Right renal cortex interstitium (tissue), 3 donors: ENCODE measurements at places on chromosomes 12 and 14. TPM values are rescaled to one million over a fixed set of nuclear protein-coding genes. Genes with fewer than 3 reads are reported as not detected.

CHPT1 gene
- 40.2 TPM for polyA plus RNA-seq

BCL11B gene
- polyA plus RNA-seq: 2.1 TPM

TAS2R10 gene
- 0.99 TPM for polyA plus RNA-seq

EIF2S1 gene
- 113 TPM for polyA plus RNA-seq

NDUFB1 gene
- 177 TPM for polyA plus RNA-seq

DNA sequence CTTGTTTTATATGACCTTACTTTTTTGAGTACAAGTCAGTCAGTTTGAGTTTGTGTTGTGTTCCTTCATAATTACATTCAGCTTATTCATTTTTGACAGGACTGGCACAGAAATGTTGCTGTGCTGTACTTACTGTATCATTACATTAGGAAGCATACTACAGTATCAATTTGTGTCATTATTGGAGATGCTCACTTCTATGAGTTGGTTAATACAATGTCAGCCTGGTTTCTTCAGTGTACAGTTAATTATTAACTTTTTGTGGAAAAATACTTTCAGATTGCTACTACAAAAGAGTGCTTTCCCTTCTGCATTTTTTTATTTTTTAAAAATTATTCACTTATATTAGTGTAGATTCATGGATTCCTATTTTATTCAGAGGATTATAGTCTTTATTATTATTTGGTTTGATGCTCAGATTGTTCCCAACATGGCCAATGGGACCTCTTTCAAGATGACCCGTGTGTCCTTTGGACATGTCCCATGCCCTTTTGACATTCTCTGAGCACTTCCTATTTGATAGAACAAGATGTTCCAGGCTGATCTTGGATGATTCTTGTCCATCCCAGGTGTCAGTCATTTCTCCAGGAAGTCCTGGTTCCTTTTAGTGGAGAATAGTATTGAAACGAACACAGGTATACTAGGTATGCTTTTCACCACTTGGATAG, 66.6 kb downstream of the MON2 start:
- DNase-seq: no peak

GRCh38 chr12:4037747-4038312, 164.6 kb upstream of the PARP11 start:
- no peak for DNase-seq

GRCh38 chr14:68735856-68736255, 57.0 kb downstream of the ZFP36L1 start:
- DNase-seq: no peak

DNA sequence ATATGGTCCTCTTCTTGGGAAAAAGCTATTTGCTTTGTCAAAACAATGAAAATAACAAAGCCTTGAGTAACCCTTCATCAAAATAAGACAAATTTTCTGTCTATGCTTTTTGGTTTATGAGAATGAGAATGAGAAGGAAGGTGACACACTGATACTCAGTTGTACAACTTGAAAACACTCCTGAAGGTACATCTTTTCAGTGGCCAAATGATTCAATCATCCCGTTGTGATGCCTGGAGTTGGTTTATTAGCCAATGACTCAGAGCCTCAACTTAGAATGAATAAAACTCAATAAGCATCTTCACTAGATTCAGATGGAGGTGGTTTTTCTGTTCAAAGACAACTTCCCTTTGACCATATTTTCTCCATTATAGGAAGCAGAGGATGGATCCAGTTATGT, 7.8 kb upstream of the CALM1 start:
- no peak for DNase-seq
